ENCODE measurements at places on chromosomes 1 and 21.

DNA sequence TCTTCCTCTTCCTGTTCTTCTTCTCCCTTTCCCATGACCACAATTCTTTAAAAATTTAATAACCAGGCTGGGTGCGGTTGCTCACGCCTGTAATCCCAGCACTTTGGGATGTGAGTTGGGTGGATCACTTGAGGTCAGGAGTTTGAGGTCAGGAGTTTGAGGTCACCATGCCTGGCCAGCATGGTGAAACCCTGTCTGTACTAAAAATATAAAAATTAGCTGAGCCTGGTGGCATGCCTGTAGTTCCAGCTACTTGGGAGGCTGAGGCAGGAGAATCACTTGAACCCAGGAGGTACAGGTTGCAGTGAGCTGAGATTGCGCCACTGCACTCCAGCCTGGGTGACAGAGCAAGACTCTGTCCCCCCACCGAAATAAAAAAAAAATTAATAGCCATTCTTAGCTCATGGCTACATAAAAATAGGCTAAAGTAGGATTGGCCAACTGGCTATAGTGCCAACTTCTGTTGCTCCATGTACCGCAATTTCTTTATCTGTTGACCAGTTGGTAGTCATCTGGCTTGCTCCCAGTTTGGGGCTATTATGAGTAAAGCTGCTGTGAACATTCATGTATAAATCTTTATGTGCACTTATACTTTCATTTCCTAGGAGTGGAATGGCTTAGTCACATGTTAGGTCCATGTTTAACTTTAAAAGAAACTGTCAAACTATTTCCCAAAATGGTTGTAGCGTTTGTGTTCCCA is 136.3 kb downstream of the PEX14 start:
- DNase-seq, result no peak

- peak; percentile 76 for DNase-seq
These were observed 29.3 kb downstream of the KRTAP10-1 start for GRCh38 chr21:44510508-44511218.

GRCh38 chr1:151916726-151917370 is 7.5 kb upstream of the THEM4 start:
- DNase-seq, result no peak

DNA sequence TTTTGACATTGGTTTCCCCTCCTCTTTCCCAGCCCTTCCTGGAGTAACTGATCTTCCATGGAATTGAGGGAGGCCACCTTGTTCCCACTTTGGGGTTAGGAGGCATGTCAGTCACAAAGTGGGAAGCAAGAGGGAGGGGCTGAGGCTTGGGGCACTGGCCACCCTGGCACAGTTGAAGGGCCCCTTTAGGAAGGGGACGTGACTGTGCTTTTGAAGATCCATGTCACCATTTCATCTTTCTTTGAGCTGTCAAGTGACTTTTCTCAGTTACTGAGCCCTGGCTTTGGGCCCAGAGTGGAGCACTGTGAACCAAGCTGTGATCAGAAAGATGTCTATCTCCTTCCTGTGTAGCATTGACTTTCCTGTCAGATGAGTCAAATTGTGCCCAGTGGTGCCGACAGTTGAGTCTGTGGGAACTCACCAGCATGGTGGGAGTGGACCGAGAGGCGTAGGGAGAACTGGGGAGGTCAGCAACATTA is 38.5 kb upstream of the TDRD10 start:
- no peak for DNase-seq

DNA sequence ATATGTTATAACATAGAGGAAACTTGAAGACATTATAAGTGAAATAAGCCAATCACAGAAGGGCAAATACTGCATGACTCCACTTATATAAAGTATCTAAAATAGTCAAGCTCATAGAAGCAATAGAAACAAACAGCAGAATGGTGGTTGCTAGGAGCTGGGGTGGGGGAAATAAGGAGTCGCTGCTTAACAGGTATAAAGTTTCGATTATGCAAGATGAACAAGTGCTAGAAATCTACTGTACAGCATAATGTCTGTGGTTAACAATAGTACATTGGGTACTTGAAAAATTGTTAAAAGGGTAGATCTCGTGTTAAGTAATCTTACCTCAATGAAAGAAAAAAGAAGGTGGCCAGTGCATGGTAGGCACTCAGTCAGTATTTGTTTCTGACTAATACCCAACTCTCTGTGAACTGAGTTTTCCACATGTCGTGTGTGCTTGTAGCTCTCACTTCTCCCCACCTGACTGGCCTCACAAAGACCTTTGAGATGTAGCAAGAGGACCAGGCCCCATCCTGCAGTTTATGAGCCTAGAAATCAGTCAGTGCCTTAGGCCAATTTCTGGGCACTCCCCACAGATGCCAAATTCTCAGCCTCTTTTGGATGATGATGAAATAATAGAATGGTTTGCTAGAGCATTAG is 14.7 kb upstream of the SPRR5 start:
- DNase-seq, result no peak

DNA sequence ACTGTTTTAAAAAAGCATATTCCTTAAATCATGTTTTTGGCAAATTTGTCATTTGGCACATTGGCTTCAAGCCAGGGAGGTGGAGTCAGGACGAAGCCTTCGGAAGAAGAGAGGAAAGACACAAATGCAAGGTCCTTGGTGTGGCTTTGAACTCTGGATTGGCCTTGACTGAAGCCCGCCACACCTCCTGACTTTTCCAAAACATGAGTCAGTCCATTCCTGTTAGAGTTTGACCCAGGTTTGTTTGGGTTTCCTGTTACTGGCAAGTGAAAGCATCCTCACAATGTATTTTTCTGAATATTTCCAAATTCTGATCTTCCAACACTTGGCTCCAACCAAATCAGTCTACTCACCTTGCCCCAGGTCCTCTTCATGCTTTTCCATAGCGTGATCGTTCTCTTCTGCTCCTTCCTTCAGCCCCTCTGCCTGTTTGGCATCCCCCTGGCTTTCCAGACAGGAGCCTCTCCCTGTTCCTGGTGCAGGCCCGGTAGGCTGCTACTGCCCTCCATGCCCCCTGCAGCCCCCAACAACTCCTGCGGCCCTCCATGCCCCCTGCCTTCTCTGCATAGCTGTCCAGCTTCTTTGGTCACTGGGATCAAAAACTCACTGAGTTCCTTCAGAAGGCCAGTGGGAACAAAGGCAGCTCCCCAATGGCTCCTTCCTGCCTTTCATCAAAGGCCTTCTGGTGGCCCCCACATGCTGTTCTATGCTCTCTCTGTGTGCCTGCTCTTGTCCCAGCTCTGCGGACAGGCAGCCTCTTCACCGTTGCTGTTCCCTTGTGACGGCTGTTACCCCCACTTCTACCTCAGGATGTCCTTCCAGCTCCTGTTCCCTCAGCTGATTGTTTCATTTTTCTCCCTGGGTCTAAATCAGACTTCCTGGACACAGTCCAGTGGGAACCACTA is 30.4 kb upstream of the SLC30A1 start:
- no peak for DNase-seq

DNA sequence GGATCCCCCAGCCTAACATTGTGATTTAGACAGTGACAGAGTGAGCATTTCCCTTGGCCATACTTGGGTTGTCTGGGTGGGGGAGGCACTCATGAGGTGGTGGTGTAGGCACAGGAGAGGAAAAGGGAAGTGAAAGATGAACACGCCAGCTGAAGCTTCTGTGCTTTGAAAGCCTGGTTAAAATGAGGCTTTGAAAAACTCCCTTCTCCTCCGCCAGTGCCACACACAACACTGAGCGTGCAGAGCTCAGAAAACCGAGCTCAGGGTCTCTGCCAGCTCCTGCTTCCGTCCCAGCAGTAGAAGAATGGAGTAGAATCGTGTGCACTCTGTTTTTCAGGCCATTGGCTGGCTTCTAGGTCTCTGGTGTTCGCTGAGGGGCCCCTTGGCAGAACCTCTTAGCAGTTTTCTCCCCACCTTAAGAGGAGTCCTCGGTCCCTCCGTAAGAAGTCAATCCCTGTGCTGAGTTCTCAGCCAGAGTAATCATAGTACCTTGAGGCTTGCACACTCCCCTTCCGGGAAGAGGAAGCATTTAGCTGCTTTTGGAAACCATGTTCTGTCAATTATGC is 12.9 kb downstream of the PLEKHM2 start:
- DNase-seq, result no peak

DNA sequence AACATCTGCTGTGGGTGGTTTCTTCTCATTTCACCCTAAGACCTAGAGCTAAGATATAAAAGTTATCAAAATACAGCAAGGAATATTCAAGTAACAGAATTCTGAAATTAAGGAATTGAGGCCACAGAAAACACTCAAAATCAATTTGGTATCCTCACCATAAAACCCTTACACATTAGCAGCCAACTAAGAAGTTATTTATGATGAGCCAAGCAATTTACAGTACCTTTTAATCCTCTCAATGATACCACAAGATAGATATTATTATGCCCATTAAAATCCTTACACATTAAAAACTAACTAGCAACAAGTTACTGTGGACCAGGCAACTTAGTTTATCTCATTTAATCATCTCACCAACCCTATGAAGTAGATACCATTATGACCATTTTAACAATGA is 81.6 kb downstream of the FAF1 start:
- DNase-seq, result no peak

DNA sequence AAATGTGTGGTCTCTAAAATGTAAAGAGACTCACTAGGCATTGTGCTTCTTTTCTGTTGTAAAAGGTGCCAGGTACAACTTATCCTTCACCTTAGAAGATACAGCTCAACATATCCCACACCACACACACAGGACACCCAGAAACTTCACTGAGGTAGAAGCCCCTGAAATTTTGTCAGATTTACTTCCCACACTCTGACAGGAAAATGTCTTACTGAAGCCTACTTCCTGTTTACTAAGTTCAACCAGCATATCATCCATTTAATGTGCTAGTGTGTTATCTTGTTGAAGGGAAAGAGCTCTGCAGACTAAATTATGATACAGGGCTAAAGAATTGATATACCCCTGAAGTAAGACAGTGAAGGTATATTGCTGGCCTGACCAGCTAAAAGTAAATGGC is 39.9 kb upstream of the INSL5 start:
- no peak for DNase-seq

- no peak for DNase-seq
These were observed 3.1 kb downstream of the KCNK1 start for GRCh38 chr1:233617025-233617424.

DNA sequence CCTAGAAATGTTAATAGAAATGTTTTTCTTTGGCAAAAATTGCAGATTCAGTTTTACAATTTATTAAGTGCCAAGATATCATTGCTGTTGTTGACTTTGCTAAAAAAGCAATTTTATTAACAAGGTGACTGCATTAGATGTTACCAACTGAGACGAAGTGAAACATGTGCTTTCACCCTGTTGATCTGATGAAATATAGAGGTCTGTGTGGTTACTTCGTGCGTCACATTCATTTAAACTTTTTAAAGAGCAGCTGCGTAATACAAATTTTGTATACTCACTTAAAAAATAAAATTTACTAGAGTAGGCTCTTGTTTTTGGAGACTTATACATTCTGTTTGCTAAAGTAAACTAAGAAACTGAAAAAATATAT is 465.7 kb downstream of the USP25 start:
- DNase-seq, result no peak

- no peak for DNase-seq
These were observed 348.4 kb upstream of the C1orf87 start for GRCh38 chr1:60421965-60422364.

DNA sequence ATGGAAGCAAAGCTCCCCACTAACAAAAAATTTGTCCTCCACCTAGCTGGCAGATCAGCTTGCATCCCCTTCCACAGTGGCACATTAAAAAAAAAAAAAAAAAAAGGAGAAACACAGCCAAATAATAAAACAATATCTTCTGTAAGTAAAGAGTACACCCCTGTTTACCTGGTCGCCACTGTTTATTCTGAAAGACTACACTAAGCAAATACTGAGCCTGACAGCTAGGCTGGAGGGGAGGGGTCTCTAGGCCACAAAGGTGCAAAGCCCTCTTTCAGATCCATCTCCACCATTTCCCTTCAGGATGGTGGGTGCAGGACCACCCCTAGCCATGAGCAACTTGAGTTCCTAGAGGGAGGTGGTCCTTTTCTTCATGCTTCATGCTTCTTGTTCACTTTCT is 22.8 kb upstream of the SLC45A3 start:
- DNase-seq, result no peak

DNA sequence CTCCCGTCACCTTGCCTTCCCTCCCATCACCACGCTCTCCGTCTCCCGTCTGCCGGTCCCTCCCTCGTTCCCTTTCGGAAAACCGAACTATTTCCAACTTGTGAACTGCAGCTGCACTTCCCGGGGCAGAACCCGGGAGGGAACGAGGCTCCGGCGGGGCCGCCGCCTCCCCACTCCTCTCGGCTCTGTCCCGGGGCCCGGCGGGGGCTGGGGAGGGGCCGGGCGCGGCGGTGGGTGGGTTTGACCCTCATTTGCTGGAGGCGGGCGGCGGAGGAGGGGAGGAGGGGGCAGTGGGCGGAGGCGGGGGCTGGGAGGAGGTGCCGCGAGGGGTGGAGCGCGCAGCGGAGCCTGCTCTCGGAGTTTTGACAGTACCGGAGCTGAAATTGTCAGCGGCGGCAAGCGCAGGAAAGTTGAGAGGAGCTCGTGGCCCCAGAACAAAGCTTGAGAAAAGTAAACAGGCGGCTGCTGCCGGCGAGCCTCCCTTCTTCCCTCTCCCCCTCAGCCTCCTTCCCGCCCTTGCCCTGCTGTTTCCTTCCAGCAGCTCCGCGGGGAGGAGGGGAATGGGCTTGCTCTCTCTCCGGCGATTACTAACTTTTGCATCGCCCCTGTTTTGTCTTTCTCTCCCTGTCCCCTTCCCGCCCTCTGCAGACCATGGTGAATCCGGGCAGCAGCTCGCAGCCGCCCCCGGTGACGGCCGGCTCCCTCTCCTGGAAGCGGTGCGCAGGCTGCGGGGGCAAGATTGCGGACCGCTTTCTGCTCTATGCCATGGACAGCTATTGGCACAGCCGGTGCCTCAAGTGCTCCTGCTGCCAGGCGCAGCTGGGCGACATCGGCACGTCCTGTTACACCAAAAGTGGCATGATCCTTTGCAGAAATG is 2.9 kb downstream of the LMO4 start:
- DNase-seq, result peak; percentile 52

GRCh38 chr1:219296430-219297355 is 123.0 kb downstream of the LYPLAL1 start:
- peak; percentile 35 for DNase-seq

GRCh38 chr1:169326956-169327268 is 40.7 kb downstream of the NME7 start:
- DNase-seq, result no peak

DNA sequence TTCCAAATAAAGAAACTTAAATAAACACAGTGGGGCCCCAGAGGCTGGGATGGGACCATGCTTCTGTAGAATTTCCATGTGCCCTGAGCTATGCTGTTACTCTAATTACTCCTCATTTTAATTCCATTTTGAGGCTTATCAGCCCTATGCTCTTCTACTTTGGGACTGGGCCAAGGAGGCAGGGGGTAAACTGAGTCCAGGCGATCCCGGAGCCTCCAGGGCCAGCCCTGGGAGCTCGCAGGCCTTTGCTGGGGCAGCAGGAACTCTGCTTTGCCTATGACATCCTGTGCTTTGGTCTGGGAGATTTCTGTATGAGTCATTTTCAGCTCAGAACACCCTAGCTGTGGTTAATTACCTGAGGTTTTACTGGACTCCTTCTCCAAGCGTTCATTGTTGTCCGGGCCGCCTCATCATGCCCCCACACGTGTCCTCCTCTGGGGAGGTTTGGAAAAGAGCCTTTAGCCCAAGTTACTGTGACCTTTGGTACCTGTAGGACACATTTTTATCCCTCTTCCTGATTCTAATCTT is 95.7 kb downstream of the RHOU start:
- DNase-seq, result no peak

Measured in NCI-H1436 (cell line).